ENCODE measurements at places on chromosomes 11 and 22.

DNA sequence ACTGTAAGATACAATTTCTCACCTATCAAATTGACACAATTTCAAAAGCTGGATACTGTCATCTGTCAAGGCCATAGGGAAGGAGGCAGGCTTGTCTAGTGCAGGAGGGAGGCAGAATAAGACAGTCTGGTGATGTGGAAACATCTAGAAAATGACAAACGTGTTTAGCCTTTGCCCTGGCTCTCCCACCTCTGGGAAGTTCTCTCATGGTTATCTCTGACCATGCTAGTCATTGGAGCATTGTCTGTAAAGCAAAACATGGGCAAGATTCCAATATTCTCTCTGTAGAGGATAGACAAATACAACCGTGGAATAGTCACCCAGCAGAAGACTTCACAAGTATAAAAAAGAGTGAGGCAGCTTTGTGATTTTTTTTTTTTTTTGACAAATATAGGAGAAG is 9.1 kb upstream of the SERHL2 start:
- DNase-seq = no peak

DNA sequence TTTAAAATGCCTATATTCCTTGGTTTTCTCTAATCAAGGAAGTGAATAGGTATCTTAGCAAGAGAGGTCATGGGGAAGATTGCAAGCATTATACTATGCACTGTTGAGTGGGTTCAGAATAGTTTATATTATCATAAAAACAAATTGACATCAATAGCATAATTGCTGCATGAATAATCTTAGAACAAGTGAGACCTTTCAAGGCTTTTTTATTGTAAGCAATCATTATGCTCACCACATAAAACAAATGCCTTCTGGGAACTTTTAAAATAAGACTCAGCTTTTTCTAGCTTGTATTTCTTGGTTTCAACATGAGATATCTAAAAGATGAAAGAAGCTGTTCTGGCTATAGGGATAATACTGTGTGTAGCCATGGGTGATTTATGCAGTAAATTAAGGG is 135.6 kb upstream of the ZC3H12C start:
- no peak for DNase-seq

- peak; percentile 54 for DNase-seq
These were observed 12.3 kb downstream of the STARD10 start for GRCh38 chr11:72781313-72782080.

DNA sequence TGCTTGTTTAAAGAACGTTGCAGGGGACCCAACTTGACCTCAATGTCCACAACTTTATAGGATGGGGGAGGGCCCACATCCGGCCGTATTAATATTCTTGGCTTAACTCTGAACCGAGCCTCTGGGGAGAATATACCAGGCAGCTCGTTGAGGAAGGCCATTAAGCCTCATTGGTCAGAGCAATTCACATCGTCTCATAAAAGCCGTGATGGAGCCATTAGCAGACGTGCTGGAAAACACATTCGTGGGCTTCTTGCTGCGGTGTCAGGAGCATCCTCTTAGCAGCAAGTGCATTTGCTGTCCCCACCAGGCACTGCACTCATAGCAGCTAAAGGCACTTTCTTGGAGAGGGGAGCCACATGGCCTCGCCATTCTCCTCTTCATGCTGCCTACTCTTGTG is 14.9 kb downstream of the DSCAML1 start:
- no peak for DNase-seq

- DNase-seq = no peak
These were observed 2.2 kb downstream of the OR51E2 start for GRCh38 chr11:4695442-4695841.

GRCh38 chr11:69080257-69080995 is 31.7 kb downstream of the TPCN2 start:
- no peak for DNase-seq

DNA sequence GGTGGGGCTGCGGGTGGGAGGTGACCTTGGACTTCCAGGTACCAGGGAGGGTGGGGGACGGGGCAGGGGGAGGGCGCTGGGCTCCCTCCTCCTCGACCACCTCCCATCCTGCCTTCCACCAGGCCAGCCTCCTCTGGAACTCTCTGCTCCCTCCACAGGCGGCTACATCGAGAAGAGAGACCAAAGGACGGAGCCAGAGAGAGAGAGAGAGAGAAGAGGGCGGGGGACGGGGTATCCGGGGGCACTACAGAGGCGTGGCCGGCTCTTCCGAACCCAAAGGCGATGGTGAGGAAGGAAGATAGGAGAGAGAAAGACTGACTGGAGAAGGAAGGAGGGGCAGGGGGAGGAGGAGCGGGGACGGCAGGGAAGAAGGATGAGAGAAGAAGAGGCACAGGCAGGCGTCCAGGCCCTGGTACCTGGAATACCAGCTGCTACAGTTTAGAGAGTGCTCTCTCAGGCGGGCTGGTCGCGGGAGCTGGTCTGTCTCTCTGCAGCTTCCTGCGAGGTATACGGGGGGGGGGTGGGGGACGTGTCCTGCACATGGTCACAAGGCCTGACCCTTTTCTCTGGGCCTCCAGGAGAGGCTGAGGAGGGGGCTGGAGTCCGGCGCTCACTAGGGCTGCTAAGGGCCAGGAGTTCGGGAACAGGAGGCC is 38.0 kb downstream of the IGSF9B start:
- no peak for DNase-seq

GRCh38 chr11:64656862-64657261 is 65.8 kb downstream of the SLC22A12 start:
- no peak for DNase-seq

DNA sequence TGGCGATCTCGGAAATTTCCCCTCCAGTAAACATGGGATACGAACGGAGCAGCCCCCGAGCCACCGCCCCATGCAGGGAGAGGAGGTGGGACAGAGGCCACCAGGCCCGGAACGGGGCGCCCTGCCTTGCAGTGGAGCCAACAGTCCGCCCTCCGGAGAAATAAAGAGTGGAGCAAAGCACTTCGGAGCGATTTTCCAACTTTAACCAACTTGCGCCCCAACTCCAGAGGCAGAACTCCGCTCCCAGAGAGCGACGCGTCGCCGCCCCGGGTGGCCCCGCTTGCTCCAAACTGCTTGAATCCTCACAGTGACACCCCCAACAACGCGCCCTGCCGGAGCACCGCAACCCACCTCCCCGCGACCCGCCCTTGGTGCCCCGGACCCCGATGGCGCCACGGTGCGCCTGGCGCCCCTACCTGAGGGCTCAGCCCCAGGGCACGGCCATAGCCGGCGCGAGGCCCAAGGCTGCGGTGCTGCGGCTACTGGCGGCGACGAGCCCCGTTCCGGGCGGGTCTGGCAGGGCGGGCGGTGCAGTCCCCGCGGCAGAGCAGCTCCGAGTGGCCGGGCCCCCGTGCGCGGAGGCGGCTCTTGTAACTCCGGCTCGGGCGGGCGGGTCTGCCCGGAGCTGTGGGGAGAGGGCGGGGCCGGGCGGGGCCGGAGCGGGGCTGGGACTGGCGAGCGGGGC is at the start of gene AHNAK:
Gene AHNAK, minus strand, starts transcription at position 563 of the 685 bp plus-strand sequence. CDS start 10,708 bp downstream, outside the sequence.
- DNase-seq = peak; percentile 78

DNA sequence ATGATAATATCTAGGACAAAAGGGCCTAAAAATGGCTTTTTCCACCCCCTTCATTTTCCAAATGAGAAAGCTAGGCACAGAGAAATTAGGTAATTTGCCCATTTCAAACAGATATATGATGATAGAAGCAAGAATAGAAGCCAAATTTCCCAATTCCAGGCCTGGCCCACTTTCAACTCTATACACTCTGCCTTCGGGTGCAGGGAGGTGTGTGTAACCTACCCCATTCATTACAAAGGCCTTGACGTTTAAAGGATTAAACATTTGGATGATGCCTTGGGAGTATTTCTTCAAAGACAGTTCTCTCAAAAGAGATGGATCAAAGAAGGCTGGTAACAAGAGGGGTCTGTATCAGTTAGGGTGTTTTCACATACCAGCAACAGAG is 134.1 kb downstream of the CCDC34 start:
- DNase-seq = no peak

DNA sequence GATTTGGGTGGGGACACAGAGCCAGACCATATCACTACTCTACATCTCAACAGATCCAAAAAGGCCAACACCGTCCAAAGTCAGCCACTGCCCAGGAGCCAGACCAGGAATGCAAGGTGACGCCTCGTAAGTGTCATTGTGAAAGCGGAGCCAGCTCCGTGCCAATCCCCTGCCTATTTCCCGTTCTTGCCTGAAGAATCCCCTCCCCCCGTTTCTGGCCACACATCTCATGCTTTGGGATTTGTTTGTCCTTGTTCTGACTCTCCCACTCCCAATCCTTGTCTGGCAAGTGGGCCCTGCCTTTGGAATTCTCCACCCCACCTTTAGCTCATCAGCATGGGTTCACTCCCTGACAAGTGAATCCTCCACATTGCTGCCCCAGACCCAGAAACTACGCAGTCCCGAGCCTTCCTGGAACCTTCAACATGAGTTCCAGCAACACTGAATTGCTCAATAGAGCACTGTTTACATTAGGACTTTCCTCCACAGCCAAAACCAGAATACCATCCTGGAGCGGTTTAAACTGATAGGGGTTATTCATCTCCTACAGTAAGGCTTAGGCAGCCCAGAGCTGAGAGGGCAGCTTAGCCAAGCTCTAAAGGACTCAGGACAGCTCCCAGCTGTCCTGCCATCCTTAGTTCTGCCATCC is 6.0 kb upstream of the SLC35C1 start:
- no peak for DNase-seq

- DNase-seq = no peak
These were observed 30.9 kb downstream of the LRRC32 start for GRCh38 chr11:76639621-76640020.

DNA sequence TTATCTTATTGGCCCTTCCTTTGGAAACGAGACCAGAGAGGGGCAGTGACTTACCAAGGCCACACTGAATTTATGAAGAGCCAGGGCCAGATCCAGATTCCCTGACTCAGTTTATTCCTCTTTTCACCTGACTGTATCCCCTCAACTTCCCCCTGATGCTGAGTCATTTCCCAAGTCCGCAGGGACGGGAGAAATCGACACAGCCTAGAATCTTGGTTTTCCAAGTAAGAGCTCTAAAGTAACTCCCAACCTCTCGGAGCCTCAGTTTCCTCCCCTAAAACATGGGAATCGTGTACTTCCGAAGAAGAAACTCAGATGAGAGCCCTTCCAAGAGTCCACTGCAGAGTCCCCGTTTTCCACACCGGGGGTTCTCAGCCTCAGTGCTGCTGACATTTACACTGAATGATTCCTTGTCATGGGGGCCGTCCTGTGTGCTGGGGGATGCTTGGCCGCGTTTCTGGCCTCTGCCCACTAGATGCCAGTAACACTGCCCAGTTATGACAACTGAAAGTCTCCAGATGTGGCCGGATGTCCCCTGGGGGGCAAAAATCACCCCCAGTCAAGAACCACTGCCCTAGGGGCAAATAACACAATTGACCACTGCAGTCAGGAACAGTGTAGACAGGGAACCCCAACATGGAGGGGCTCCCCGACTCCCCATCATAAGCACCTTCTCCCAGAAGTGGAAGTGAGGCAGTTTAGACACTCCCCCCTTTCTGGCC is 11.2 kb downstream of the MPST start:
- no peak for DNase-seq

GRCh38 chr11:36408498-36409136 is 101.5 kb downstream of the TRAF6 start:
- DNase-seq = no peak

DNA sequence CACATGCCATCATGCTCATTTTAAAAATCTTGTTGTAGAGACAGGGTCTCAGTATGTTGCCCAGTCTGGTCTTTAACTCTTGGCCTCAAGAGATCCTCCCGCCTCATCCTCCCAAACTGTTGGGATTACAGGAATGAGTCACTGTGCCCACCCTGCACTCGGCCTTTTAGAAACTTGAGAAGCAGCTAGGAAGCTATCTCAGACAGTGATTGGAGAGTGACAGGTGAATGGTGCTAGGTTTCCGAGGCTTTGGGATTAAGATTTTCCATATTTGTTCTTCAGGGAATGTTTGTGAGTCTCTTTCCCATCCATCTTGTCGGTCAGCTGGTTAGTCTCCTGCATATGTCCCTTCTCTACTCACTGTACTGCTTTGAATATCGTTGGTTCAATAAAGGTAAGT is 10.5 kb downstream of the EI24 start:
- DNase-seq = no peak

DNA sequence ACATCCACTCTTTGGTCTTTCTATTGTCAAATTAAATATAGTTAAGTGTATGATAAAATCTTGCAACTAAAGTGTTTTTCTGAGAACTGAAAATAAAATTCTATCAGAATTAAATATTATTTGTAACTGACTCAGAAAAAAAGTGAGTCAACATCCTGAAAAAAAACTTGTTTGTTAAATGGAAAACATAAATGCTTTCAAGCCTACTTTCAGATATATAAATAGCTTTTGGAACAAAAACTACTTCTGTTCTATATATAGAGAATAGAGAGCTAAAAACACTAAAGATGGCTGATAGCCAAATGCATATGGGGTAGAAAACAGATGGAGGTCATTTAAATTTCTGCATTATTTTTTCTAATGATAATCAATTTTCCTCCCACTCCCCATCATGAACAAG is 61.8 kb downstream of the PIK3C2A start:
- no peak for DNase-seq

All from activated naive CD8-positive, alpha-beta T cell treated with anti-CD3 and anti-CD28 coated beads for 36 hours (primary cell).